ENCODE measurements at places on chromosomes 13 and 19.

GRCh38 chr19:13330285-13330684 is 176.0 kb downstream of the CACNA1A start:
- no peak for DNase-seq

- DNase-seq, result no peak
These were observed 211.0 kb downstream of the SLC7A1 start for GRCh38 chr13:29384466-29384865.

- DNase-seq, result no peak
These were observed 78.2 kb downstream of the SHISA2 start for GRCh38 chr13:25973576-25973975.

DNA sequence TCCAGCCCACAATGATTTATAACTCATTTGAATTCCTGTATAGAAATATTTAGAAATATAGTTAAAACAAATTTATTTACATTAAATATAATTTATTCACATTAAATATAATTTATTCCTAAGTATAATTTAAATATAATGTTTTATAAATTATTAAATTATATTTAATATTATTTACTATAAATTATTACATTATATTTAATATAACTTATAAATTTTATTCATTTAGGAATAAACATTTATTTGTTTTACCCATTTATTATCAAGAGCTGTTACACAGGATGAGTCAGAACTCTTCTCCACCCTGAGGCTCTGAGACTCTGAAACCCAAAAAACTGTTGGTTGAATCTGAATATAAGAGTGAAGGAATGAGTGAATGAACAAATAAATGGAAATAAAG is 170.9 kb upstream of the OBI1 start:
- no peak for DNase-seq

- DNase-seq, result no peak
These were observed 1.1 kb upstream of the SH2D3A start for GRCh38 chr19:6768236-6768785.
